ENCODE measurements at places on chromosomes 3 and 15.

DNA sequence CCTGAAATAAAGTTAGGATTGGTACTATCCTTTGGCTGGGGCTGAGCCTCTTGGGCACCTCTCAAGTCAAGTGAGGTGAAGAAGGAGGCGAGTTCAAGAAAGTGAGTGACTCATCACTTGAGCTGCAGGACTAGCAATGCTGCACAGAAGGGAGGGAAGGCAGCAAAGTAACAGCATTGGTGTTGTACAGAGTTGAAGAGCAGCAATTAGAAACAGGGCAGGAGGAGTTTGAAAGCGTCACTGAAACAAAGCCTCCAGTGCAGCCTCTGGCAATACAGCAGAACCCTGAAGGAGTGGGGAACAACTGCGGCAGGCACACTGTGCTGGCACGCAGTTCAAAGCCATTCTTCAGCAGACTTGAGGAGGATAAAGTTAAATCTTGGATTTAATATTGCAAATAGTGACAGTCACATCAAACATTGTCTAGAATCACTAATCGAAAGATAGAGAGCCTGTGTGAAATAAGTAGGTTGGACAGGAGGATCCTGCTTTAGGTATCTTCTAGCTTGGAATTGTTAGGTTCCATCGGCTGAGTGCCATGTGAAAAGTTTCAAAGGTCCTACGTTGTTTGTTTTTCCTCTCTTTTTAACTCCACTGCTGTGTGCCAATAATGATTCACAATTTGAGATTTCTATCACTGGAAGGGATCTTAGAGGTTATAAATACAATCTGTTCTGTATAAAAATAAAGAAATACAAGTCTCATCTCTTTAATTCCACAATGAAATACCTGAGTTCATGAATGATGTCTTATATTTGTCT lies 479.8 kb downstream of the NAALADL2 start:
- no peak overlapping the region for H3K27ac ChIP-seq
- DNase-seq = no peak
- no peak overlapping the region for H3K4me3 ChIP-seq

- H3K36me3 ChIP-seq = no peaks in the 10 kb centered on the region
- no peaks in the 10 kb centered on the region for H3K27me3 ChIP-seq
- H3K4me3 ChIP-seq = no peak overlapping the region
- H3K27ac ChIP-seq = no peak overlapping the region
- H3K4me1 ChIP-seq = peaks cover 17% of the 10 kb centered on the region
These were observed 5.1 kb downstream of the FAM43A start for GRCh38 chr3:194690501-194691372.

- H3K4me1 ChIP-seq = peaks cover 8% of the 10 kb centered on the region
- no peak overlapping the region for H3K27ac ChIP-seq
- peaks cover 7% of the 10 kb centered on the region for H3K27me3 ChIP-seq
- no peak overlapping the region for H3K4me3 ChIP-seq
These were observed 2.5 kb upstream of the GATA2 start for GRCh38 chr3:128495435-128495970.

DNA sequence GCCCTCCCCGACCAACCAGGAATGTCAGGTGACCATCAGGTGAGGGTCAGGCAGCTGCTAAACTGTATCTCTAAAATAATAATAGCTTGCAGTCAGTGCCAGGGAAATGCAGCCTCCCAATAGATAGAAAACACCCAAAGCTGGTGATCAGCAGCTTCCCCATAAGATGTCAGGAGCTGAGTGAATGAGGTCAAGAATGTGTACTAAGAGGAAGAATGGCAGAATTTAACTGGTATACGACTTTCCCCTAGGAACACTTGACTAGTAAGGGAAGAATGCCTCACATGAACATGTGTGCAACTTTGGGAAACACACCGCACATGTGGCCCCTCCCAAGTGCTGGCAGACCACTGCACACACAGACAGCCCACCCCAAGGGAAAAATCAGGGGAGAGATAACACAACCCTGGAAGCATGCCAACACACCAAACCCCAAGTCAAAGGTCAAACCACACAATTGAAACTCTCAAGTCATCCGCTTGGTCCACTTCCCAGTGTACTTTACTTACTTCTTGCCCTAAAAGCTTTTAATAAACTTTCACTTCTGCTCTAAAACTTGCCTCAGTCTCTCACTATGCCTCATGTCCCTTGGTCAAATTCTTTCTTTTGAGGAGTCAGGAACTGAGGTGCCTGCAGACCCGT lies 806.5 kb downstream of the OTOL1 start:
- DNase-seq = no peak
- H3K4me1 ChIP-seq = no peaks in the 10 kb centered on the region
- H3K27me3 ChIP-seq = no peaks in the 10 kb centered on the region
- no peaks in the 10 kb centered on the region for H3K36me3 ChIP-seq

DNA sequence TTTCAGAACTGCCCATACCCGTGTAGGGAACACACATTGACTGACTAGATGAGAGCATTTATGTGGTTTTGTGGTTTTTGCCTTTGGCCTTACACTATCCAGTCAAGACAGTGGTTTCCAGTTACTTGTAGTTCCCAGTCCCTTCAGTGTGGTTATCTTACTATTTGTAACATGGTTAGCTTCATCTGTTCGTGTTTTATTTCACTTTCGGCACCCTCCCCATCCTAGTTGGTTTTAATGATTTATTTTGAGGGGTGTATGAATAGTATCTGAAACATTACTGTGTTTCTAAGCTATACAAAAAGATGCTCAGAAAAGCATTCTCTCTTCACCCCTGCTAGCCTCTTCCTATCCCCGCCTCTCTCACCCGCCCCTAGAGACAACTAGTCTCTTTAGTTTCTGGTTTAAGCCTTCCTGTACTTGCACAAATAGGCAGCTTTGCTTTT lies 14.1 kb downstream of the LYSMD4 start:
- no peaks in the 10 kb centered on the region for H3K4me1 ChIP-seq
- no peaks in the 10 kb centered on the region for H3K36me3 ChIP-seq
- no peaks in the 10 kb centered on the region for H3K27me3 ChIP-seq
- DNase-seq = no peak
- H3K27ac ChIP-seq = no peak overlapping the region
